Pulmonary artery endothelial cell (primary cell): ENCODE measurements at places on chromosomes 1 and 21.

GRCh38 chr1:15212954-15213291 is 34.1 kb upstream of the FHAD1 start:
- no peak for DNase-seq

DNA sequence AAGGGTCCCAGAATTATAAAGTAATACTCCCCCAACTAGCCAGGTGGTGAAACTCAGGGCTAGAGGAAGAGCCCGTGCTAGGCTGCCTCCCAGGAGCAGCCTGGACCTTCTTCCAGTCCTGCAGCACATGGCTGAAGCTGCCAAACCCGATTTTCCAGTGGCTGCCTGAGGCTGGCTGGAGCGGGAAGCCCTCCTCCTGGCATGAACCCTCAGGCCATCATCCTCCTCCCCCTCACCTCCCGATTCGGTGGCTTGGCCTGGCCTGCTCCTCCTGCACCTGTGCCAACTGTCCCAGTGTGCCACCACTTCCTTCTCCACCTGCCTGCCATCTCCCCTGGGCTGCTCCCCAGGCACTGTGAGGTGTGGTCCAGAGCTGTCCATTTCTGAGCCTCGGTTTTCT is 3.0 kb upstream of the TSPAN1 start:
- DNase-seq: no peak

GRCh38 chr1:39084191-39084590 is 58.0 kb downstream of the NDUFS5 start:
- DNase-seq: no peak

DNA sequence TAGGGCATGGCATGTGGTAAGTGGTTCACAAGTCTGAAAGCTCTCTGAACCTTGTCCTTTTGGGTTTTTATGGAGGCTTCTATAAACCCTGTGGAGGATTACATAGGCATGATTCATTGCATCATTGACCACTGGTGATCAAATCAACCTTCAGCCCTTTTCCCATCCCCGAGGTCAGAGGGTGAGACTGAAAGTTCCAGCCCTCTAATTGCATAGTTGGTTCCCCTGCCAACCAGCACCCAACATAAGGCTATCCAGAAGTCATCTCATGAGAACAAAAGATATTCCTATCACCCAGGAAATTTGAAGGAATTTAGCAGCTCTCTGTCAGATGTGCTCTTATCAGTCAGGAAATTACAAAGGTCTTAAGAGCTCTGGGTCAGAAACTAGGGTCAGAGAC is 89.5 kb upstream of the ARTN start:
- no peak for DNase-seq

DNA sequence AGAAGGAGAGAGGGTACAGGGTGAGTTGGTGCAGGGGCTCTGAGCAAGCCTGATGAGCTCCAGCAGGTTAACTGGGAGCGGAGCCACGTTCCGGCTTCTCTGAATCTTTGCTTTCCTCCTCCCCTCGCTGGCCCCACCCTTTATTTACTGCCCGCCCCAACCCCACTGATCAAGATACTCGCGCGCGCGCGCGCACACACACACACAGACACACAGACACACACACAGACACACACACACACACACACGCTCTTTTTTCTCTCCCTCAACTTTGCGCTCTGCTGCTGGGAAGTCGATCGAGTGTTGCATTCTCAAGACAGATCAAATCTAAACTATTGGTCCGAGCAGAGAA is at the start of gene GRIK1:
Gene GRIK1, minus strand, starts transcription at position 73 of the 352 bp plus-strand sequence.
- DNase-seq: no peak

DNA sequence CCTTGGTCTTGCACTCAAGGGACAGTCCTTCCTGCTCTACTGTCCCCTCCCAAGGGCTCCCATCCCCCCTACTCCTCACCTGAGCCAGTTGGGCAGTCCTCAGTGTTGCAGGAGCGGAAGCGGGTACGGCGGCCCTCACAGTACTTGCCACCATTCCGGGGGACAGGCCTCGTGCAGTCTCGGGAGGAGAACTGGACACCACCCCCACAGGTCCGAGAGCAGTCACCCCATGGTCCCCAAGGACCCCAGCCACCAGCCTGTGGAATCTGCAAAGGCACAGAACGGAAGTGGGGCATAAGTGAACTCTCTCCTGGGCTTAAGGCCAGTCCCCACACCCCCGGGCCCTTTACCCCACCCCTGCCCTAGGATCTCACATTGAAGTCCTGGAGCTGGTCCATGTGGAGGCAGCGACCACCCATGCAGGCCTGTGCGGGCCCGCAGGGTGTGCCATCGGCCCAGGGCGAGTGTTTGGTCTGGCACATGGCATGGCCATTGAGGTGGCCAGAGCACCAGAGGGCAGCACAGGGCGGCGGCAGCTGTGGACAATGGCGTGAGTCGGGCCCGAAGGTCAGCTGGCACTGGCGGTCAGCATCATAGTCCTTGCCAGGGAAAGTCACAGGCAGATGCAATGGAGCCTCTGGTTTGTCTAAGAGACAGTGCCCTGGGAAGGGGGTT is 5.2 kb downstream of the ADAMTS4 start:
- no peak for DNase-seq

GRCh38 chr21:26966649-26967061 is 233 bp downstream of the ADAMTS5 start:
- DNase-seq: no peak

DNA sequence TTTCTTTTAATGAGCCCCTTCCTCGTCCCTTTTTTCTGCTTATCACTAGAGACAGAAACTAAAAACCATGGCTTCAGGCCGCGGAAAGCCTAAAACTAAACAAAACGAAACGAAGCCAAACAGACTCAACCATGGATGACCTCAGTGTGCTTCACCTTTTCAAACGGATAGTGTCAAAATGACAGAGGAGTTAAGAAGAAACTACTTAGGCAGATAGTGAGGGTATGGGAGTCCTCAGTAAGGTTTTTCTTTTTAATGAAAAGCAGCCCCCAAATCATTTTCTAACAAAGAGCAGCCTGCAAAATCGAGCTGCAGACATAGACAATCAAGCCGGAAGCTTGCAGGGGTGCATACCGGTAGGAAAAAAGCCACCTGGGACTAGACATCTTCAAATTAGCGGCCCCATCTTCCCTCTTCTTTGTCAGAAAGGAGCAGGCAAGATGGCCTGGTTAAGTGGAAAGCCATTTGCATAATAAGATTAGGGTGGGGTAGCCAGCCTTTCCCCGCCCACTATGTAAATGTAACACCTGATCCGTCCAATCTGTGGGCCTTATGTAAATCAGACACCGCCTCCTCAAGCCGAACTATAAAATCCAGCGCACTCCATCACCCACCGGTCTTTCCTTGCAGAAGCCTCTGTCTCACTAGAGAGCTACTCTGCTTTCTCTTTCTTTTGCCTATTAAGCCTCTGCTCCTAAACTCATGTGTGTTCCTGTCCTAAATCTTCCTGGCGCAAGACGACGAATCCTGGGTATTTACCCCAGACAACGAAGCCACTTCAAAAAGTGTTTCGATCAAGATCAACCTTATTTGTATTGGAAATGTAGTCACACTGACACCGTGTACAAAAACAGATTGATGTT is 6.2 kb upstream of the ERO1B start:
- no peak for DNase-seq

DNA sequence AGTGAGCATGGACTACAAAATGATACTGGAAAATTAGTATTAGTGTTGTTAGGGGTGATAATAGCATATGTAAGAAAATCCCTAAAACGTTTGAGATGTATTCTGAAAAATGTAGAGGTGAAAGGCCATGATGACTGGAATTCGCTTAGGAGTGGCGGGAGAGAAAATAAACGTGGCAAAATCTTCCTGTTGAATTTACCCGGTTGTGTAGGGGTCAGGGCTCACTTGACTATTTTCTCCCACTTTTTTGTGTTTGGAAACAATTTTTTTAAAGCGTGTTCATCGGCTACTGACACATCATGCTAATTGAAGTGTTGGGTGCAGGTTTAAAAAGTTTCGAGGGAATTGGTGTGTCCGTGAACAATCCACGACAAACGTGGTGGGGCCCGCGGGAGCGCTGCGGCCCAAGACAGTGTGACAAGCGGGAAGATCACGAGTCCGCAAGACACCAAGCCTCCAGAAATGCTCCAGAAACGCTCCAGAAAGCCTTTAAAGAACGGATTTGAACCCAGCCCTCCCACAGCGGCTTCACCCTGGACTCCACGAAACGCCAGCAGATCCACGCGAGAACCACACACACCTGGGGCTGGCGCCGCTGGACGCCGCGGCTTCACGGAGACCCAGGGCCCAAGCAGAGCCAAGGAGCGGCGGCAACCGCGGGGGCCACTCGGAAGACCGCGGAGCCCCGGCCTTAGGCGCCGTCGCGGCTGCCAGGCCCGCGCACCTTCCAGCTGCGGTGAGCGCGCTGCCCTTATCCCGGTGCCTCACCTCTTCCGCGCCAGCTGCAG is 573 bp downstream of the PSMG1 start:
- no peak for DNase-seq

GRCh38 chr1:84912726-84913554 is 19.9 kb upstream of the LPAR3 start:
- DNase-seq: no peak

- DNase-seq: no peak
Observed at GRCh38 chr1:198959032-198959431, 320.2 kb downstream of the PTPRC start.

DNA sequence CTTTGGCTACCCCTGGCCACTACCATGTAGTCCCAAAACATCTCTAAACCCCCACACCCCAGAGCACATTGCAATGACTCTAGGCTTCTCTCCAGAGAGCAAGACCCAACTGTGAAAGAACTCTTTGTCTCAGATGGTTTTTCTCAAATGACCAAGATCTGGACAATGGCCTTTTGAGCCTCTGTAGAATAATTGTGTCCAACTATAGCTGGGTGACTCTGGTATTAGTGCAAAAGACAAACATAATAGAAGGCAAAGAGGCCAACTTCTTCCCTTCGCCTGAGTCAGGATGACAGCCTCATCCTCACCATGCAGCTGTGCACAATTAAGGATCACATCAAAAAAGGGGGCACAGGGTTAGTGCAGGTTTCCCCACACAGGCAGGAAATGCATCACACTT is 139.6 kb downstream of the BRINP2 start:
- DNase-seq: no peak

GRCh38 chr1:33339413-33339812 is 18.5 kb upstream of the A3GALT2 start:
- DNase-seq: no peak

DNA sequence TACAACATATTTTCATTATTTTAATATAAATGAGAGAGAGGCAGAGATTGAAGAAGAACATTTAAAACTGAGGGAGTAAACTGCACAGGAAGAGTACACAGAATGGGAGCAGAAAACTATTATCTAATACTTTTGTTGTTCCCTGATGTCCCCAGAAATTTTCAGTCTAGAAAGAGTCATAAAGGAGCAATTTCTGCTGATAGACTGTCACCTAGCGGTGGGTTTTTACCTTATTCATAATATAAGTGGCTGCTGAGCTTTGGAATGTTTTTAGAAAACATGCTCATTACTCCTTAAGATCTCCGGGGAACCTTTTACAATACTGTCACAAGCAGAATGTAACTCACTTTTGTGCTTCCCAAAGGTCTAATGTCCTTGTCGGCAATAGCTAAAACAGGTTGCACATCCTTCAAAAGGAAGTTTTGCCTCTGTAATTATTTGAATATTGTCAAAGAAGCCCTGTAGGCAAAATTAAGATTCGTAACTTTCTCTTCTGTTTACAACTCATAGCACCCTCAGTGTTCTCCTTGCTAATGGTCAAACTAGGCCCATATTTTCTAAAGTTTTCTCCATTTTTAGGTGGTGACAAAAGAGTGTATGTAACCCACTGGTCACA is 4.9 kb upstream of the NPL start:
- no peak for DNase-seq

DNA sequence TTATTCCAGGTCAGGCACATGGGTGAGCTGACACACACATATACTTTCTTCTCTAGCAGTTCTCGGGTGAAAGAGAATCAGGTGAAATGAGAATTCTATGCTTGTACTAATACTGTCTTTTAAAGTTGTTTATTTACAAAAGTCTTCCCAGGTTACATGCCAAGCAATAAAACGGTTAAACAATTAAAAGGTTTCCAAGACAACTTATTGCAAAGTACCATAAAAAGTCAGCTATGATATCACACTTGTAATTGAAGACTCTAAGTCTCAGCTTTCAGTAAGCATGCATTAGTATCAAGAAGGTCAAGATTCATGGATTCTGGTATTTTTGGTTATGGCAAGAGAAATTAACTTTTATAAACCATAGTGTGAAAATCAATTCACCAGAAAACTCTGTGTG is 171.4 kb downstream of the PDE4B start:
- DNase-seq: no peak

- peak; percentile 26 for DNase-seq
Observed at GRCh38 chr1:196403803-196404690, 204.2 kb downstream of the KCNT2 start.

- DNase-seq: no peak
Observed at GRCh38 chr1:226624526-226624925, 76.0 kb downstream of the STUM start.

DNA sequence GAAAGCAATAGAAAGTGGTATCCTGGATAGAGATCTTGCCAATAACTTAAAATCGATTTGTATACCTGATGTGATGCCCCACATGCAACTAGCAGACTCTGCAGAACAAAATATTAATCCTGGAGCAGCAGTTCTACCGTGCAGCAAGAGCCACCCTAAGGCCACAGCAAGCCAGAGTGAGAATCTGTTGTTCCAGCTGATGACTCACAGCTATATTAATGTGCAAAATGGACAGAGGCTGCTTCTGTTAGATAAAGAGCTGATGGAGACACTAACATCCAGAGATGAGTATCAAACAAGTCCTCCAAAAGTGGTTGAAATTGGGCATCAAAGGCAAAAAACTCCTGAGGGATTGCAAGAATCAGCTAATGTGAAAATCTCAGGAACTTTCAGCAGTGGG is 127.8 kb downstream of the MACF1 start:
- DNase-seq: no peak

GRCh38 chr1:14486401-14487201 is 111.9 kb upstream of the KAZN start:
- no peak for DNase-seq

DNA sequence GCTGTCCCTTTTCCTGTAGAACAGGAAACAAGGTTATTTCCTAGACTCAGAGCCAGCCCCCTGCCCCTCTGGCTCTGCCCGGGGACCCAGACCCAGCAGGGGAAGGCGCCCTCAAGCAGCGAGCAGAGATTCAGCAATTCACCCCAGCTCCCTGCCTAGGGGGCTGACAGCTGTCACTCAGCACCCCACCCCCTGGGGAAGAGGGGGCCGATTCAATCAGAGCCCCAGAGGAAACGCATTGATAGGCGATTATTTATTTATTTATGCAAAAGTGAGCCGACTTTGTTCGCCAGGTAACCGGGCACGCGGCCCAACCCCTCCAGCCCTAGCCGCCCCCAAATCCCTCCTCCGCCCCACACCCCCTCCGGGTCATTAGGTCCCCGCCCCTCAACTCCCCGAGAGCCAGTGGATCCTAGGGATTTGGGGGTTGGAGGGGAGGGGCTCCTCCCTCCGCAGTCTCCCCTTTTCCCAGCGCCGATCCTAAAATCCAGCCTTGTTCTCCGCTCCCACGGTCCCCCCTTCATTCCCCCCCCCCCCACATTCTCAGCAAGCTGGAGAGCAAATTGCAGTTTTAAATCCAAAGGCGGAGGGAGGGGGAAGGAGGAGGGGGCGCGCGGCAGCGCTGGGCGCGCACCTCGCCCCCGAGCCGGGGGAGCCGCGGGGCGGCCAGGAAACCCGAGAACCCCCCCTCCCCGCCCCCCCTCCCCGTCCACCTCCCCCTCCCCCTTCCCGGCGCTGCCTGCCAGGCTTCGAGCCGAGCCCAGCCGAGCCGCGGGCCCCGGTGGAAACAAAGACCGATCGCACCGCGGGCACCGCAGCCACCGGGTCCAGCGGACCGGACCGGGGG is 1.3 kb downstream of the AHDC1 start:
- no peak for DNase-seq

GRCh38 chr1:57250021-57250420 is 173.8 kb downstream of the DAB1 start:
- no peak for DNase-seq

GRCh38 chr1:30756545-30757351 is 826 bp downstream of the LAPTM5 start:
- DNase-seq: no peak
